ENCODE measurements at places on chromosomes 2 and 18.
A peak's percentile ranks its signal among the peaks of the same experiment; 100 is the strongest.

- no peak for DNase-seq
These were observed 69.9 kb downstream of the CTAGE1 start for GRCh38 chr18:22347606-22348511.

DNA sequence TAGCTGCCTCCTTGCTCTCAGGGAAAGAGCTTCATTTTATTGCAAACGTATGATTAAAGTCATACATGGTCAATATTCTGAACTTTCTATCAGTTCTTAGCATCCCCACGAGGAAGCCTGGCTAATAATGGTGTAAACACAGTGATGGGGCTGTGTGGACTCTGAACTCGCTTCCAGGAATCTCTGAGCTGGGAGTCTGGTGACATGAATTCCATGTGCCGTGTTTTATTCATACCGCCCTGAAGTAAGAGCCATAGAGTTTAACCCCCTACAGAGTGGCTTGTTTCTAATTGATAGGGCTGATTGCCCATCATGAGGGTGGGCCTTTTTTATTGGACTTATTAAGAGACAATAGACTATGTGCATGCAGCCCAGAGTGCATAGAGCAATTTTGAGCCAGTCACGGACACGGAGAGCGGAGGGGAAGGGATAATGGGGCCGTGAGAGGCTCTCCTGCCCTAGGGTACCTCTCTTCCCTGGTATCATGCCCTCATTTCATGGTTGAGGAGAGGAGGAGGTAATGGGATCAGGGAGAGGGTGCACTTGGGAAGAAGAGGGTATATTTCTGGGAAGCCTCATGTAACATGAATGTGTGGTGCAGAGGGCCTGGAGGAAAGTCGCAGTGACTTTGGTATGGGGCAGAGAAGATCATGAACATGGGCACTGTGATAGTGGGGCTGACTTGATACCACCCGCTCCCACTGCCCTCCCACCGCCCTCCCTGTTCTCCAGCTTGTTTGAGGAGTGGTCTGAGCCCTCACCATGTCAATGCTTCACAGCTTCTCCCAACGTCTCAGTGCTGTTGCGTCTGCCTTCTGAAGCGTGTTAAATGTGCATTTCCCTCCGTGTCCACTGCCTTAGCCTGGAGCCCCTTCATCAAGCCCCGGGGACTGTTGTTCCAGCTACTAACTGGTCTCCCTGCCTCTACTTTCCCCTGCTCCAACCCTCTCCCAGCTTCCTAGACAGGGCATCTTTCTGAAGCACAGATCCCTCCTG is 73.2 kb downstream of the IL1R2 start:
- DNase-seq: peak; percentile 83

DNA sequence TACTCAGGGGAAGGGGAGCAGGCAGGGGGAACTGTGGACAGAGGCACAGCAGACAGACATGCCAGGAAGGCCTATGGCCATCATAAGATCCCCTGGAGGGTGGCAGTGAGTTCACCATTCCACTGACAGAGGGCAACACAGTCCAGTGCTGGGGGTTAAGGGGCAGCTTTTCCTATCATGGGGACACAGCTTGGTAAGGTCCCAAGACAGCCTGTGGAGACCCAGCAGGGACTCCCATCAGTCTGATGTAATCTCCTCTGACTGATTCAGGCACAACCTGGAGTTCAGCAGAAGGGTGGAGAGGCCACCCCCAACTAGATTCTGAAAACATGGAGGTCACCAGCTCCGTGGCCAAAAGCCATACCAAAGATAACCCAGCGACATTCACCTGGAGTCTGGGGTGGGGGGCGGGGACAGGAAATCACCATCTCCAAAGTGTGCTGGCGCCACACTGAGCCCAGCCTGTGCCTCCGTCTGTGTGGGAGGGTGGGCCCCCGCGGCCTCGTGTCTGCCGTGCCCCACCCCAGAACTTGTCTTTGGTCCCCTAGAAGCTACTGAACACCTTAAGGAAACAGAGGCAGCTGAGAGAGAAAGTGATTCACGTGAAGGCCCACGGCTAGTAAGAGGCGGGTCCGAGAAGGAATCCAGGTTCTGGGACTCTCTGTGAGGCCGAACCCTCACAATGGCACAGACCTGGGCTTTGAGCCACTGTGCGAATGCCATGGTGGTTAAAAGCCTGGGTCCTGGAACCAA is 28.6 kb downstream of the DNMT3A start:
- no peak for DNase-seq

GRCh38 chr2:232473467-232473890 is 14.2 kb downstream of the ECEL1 start:
- no peak for DNase-seq

GRCh38 chr18:77567205-77567604 is 317.6 kb downstream of the GALR1 start:
- no peak for DNase-seq

DNA sequence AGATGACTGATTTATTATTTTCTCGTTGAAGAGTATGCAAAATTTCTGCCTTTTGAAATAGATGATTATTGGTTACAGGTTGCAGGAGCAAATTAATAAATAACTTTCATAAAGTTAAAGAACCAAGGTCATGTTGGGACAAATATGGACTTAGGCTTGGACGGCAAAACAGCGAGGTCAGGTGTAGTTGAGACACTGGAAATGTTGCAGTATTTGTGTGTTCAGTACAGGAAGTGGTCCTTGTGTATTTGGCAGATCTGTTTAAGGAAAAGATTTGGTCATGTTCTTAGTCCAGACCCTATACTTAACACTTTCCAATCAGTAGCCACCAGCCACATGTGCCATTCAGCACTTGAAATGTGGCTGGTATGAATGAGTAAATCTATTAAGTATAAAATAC is 486.5 kb downstream of the TDRD15 start:
- DNase-seq: no peak

- DNase-seq: no peak
These were observed 1.5 kb downstream of the TET3 start for GRCh38 chr2:73986085-73986681.

DNA sequence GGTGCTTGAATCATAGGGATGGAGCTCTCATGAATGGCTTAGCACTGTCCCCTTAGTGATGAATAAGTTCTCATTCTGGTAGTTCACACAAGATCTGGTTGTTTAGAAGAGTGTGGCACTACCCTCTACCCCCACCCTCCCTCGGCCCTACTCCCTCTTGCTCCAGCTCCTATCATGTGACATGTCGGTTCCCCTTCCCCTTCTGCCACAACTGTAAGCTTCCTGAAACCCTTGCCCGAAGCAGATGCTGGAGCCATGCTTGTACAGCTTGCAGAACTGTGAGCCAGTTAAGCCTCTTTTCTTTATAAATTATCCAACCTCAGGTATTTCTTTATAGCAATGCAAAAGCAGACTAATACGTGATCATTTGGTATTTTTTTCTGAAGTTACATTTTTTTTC is 1012.6 kb downstream of the BCL11A start:
- no peak for DNase-seq

GRCh38 chr18:10524507-10525370 is 1.1 kb upstream of the NAPG start:
- DNase-seq: no peak

GRCh38 chr2:38323623-38324022 is 53.5 kb downstream of the ATL2 start:
- no peak for DNase-seq

DNA sequence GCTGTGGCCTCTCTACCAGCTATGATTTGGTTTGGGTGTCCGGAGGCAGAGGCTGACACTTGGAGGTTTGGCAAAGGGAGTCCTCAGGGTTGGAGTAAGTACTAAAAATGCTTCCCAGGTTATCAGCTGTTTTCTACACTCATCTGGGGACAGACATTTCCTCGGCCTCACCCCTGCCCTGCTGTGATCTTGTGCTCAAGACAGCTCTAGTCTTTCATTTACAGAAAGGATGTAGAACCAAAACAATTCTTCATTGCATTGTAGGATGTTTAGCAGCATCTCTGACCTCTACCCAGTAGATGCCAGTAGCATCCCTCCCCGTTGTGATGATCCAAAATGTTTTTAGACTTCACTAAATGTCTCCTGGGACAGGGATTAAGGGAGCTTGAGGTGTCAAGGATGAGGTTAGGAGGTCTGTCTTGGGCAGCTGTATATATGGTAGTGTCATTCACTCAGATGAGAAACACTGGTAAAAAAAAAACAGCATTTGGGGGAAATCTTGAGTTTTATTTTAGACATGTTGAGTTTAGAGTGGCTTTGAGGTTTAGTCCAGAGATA is 26.6 kb downstream of the CD28 start:
- no peak for DNase-seq

- DNase-seq: peak; percentile 12
These were observed 31.7 kb upstream of the UBXN4 start for GRCh38 chr2:135709992-135710391.

DNA sequence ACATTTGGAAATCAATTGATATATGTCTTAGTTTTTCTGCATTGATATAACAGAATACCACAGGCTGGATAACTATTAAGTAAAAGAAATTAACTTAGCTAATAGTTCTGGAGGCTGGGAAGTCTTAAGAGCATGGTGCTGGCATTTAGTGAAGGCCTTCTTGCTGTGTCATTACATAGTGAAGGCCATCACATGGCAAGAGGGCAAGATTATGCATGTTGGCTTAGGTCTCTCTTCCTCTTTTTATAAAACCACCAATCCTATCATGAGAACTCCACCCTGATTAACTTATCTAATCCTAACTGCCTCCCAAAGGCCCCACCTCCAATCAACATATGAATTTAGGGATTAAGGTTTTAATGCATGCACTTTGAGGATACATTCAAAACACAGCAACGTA is 225.5 kb upstream of the VRK2 start:
- no peak for DNase-seq

- DNase-seq: no peak
These were observed 9.7 kb downstream of the VRK2 start for GRCh38 chr2:58056192-58056916.

DNA sequence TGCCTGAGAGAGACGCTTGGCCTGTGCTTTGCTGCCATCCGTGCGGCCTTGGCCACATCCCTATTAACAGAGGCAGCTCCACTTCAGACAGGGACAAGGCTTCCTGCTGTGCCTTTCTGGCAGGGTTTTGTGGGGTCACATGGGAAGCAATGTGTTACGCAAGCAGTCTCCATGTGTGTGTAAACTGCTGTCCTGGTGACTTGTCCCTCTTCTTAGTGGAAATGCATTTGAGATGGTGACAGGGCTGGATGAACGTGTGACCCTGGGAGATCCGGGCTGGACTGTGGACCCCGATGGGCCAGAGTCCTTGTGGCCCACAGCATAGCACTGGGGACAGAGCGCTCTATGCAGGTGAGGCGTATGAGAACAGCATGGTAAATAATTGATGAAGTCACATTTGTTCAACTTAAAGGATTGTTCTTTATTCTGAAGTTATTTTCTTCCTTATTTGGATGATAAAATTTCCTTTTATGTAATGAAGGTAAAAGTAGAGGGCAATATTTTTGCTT is 23.2 kb downstream of the ASB1 start:
- peak; percentile 81 for DNase-seq

DNA sequence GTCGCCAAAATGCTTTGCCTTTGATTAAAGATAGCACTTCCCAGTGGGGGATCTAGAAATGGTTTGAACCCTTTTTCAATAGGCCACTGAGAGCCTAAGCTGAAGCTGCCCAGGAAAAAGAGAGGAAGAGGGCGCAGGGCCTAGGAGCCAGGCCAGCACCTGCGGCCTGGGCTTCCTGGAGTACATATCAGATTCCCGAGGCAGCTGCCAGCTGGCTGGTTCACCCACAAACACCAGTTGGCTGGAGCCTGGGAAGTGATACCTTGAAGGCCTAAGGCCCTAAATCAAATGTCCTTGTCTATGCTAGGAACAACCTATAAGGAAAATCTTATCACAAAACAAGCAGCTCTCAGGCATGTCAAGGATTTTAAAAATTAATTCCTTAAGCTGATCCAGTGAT is 37.1 kb downstream of the ANKRD44 start:
- no peak for DNase-seq

DNA sequence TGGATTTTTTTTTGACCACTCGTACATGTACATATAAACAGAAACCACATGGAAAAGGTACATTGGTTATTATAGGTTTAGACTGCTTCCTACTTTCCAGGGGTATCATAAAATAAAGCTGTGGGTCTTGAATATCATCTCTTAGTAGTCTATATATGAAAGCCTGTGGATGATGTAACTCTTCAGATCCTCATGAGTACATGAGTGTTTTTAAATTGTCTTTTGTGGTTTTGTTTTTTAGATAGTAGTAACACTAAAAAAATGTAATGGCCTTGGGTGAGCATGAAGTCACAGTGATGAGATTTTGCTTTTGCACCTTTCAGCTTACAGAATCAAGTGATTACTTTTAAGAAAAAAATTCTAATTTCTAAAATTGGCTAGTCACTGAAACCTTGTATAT is 80.2 kb downstream of the RAB3GAP1 start:
- DNase-seq: no peak

DNA sequence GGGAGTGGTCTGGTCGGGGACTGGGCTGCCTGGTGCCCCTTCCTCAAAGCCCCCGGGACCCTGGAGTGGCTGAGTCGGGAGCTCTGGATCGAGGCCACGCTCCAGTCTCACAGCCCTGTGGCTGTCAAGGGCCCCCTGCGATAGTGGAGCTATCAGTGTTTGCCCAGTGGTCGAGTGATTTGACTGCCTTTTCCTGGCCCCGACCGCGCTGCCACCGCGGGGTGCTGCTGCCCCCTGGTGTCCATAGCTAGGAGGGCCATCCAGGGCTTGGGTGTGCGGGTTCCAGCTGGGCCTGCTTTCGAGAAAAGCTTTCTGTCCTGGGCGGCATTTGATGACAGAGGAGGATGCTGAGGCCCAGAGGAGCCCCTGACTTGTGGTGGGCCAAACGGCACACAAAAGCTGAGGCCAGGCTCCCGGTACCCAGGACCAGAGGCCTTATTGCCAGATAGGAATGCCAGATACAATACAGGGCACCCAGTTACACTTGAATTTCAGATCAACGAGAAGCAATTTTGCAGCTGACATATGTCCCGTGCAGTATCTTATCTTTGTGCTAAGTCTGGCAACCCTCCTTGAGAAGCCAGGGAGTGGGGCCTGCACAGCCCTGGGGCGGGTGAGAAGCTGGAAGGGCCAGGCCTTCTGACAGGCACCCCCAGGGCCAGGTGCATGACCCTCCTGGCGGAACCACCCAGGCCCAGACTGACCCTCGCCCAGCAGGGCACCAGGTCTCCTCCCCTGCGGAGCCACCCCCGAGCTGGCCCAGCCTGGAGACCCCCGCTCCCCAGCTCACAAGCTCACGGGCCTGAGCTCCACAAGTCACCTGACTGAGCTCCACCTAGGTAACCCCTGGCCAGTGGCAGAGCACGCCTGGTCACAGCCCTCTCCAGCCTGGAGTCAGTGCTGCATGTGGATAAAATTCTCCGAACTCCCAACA is 13.0 kb downstream of the ODC1 start:
- peak; percentile 38 for DNase-seq

DNA sequence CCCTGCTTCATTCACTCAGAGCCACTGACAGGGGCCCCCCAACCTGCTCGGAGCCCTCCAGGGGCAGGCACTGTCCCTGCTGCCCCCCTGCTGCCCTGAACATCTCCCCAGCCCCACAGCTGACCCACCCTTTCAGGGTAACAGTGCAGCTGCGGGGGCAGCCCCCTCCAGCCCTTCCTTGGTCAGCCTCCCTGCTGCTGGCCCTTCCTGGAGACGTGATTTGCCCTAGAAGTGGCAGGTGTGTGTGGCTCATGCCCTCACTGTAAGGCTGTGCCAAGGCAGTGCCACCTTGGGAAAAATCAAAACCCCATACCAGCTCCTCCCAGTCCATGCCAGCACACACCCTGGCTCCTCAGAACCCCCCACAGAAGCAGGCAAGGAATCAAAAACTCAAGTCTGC is 184.2 kb upstream of the HDAC4 start:
- DNase-seq: no peak

Data from fibroblast of gingiva (primary cell).